ENCODE measurements at places on chromosomes 5 and 9.

DNA sequence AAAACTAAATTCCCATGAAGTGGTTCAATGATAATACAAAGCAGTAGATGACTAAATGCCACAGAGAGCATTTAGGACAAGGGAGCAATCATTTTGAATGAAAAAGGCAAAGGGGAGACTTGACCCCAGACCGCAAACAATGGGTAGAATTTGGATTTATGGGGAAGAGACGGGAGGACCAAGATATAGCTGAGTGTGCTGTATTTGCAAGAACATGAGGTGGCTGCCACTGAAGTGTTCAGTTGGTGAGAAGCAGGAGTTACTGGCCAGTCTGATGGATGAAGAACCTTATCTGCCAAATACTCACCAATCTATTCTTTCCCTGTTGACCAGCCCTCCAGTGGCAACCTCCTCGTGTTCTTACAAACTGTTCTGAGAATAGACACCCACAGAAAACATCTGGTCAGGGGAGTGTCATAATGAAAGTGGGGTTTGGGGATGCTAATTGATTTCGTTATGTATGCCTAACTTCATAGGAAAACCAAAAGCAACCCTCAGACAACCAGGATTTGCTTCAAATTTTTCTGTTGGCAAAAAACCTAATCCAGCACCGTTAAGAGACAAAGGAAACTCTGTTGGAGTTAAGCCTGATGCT lies 19.8 kb downstream of the TDRD7 start:
- DNase-seq: no peak

DNA sequence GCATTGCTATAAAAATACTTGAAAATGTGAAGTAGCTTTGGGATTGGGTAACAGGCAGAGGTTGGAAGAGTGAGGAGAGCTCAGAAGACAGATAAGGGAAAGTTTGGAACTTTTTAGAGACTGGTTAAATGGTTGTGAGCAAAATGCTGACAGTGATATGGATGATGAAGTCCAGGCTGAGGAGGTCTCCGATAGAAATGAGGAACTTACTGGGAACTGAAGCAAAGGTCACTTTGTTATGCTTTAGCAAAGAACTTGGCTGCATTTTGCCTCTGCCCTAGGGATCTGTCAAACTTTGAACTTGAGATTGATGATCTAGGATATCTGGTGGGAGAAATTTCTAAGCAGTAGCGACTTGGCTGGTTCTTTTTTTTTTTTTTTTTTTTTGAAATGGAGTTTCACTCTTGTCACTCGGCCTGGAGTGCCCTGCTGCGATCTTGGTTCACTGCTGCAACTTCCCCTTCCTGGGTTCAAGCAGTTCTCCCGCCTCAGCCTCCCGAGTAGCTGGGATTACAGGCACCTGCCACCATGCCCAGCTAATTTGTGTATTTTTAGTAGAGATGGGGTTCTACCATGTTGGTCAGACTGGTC lies 998.9 kb downstream of the TLE1 start:
- no peak for DNase-seq

DNA sequence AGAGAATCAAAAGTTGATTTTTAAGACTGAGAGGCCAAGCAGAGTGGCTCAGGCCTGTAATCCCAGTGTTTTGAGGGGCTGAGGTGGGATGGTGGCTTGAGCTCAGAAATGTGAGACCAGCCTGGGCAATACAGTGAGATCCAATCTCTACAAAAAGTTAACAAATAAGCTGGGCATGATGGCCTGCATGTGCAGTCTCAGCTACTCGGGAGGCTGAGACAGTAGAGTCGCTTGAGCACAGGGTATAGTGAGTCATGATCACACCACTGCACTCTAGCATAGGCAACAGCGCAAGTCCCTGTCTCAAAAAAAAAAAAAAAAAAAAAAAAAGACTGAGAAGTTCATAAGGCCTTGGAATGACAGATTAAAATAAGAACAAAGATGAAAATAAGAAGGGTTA lies 177.2 kb downstream of the TMEM232 start:
- no peak for DNase-seq

- no peak for DNase-seq
These were observed 56.9 kb upstream of the SHB start for GRCh38 chr9:38125889-38126288.

- no peak for DNase-seq
These were observed 92.7 kb downstream of the AOPEP start for GRCh38 chr9:94819161-94819687.

- DNase-seq: no peak
These were observed 119.8 kb upstream of the TBC1D2 start for GRCh38 chr9:98375138-98375726.

GRCh38 chr5:91963166-91963565 lies 580.0 kb upstream of the ARRDC3 start:
- DNase-seq: no peak

GRCh38 chr9:134525070-134525815 lies 116.4 kb upstream of the COL5A1 start:
- DNase-seq: no peak

DNA sequence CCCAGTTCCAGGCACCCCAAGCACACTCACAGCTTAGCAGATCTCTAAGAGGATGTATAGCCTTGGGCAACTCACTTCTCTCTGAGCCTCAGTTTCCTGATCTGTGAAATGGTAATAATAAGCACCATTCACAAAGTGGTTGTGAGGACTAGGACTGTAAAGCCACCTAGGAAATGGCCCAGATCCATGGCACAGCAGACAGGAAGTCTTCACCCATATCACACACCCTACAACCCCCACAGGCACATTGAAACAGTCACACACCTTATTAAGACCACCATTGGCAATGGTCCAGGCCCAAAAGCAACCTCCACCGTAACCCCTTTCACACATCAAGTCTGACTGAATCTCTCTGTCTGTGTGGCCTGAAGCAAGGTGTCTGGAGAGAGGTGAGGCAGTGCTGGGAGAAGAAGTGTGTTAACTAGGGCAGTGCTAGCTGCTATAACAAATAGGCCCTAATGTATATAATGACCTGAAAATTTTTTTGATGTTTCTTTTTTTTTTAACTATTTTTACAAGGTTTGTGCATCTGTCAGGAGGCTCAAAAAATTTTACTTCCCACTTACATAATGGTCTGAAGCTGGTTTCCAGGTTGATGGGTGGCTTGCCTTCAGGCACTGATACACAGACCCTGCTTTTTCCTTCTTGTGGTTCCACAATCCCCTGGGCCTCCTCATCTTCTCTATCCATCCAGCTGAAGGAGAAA lies 2.4 kb upstream of the RGS14 start:
- no peak for DNase-seq

DNA sequence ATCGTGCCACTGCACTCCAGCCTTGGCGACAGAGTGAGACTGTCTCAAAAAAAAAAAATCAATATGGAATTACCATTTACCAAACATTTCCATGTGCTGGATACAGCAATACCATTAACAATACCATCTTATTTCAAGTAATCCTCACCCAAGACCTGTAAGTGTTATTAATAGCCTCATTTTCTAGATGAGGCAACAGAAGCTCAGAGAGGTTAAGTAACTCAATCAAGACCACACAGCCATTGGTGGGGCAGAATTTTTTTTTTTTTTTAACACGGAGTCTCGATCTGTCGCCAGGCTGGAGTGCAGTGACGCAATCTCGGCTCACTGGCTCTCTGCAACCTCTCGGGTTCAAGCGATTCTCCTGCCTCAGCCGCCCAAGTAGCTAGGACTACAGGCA lies 3.6 kb upstream of the FIBCD1 start:
- no peak for DNase-seq

DNA sequence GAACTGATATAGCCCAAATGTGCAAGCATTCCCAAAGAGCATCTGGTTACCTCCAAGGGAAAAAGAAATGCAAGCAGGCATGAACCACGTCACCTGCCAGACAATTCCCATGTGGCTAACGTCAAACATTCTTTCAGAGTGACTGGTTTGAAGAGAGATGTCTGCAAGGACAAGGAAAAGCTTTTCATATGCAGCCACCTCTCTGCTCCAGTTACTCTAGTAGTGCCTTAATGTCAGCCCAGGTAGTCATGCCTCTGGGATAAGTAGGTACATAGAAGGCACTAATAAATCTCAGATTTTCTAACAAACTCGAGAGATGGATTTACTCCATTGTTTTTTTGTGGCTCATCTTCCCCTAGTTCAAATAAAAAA lies 96.8 kb upstream of the IFNK start:
- no peak for DNase-seq

DNA sequence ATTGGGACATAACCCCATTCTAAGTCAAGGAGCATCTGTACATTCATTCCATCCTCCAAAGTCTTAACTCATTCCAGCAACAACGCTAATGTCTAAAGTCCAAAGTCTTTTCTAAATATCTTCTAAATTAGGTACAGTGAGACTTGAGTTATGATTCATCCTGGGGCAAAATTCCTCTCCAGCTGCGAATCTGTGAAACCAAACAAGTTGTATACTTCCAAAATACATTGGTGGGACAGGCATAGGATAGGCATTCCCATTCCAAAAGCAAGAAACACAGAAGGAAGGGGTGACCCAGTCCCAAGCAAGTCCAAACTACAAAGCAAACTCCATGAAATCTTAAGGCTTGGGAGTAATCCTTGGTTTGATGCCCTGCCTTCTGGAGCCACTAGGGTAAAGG lies 97.6 kb upstream of the FANCC start:
- DNase-seq: no peak

DNA sequence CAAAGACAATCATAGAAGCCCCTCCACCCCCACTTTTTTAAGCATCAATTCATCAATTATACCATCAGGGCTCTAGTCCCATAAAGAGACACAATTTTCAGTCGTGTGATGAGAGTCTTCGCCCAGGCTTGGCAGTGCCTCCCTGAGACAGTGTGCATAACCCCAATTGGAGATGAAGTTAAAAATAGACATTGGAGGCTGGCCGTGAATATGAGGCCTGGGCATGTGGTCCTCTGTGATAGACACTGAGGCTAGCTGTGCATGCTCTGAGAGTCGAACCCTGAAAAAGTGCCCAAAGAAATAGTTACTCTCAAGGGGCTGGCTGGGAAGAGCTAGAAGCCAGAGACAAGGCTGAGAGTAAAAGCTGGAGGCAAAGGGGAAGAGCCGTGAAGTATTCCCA lies 248.6 kb upstream of the NR4A3 start:
- no peak for DNase-seq

DNA sequence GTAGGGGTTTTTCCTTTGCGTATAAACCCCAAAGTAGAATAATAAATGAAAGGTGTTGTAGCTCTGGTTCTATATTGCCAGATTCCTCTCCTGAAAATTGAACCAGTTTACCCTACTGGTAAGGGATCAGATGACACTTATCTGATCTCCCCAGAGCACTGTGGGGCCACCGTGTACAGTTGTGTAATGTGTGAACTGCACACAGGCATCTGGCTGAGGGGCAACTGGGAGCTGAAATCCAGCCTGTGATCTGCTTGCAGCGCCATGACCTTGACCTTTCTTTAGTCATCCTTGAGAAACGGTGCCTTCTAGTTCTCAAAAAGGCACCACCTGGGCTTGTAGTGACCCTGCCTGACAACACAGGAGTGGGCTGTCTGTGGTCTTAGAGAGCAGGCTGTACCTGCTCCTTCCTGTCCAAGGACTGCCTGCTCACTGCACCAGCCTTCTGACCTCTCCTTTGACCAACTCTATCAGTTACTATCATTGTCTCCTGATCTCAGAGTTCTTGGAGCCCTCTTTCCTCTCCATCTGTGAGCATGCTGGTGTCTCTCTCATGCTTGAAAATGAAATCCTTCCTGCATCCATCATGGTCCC lies 40.2 kb downstream of the PDE6A start:
- DNase-seq: no peak

DNA sequence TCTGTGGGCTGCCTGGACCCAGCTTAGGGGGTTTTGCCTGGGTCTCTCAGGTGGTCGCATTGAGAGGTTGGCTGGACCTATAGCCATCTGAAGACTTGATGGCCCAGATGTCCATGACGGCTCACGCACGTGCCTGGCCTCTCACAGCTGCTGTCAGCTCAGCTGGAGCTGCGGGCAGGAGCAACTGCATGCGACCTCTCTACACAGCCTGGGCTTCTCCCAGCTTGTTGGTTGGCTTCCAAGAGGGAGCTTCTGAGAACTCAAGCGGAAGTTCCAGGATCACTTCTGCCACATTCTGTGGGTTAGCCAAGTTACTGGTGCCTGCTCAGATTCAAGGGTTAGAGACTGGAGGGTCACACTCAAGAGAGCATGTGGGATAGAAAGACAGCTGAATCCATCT lies 99.2 kb downstream of the DAPK1 start:
- DNase-seq: no peak

- DNase-seq: no peak
These were observed 239.9 kb downstream of the FAM114A2 start for GRCh38 chr5:153798830-153799229.

GRCh38 chr9:71706176-71706575 lies 62.1 kb downstream of the CEMIP2 start:
- no peak for DNase-seq

DNA sequence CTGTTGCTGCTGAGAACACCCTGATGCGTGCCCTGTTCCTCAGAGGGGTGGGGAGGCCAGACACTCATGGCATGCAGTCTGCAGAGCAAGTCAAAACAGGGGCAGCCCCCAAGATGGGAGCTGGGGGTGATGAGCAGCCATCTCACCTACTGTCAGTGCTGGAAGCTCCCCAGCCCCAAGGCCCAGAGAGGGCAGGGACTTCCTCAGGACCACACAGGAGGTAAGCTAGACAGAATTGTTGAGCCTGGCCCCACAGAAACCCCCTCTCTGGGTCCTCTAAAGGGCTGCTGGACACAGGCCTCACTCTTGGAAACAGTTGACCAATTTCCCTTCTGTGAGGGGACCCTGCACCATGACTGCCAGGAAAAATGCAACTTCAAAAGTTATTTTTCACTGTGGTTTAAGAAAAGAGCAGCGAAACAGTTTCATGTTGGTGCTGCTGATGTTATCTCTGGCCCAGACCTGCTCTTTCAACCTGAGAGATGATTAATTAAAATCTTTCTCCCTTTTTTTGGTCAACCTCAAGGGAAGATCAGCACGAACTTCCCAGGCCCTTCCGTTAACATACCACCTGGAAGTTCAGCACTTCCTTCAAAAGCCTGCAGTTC lies 9.6 kb downstream of the CSF2 start:
- DNase-seq: no peak

- DNase-seq: no peak
These were observed 82.8 kb downstream of the SLC1A3 start for GRCh38 chr5:36689225-36689624.

GRCh38 chr5:134345996-134346395 lies 21.0 kb downstream of the CDKL3 start:
- DNase-seq: no peak

- DNase-seq: no peak
These were observed 67.4 kb upstream of the TBC1D9B start for GRCh38 chr5:179974946-179975712.

DNA sequence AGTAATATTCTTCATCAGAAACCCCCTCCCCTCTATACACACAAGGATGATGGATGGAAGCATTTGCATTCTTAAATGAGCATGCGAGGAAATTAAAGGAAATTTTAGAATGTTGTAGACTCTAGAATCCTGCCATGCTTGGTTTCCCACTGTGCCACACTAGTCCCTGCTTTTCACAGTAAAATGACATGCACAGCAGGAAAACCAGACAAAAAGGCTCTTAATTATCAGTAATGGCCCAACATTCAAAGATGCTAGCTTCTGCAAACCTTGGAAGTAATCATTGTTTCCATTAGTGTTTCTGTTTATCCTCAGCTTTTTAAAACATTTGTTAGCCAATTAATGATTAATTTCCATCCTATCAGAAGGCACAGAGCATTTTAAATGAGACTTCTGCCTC lies 255.8 kb downstream of the SLCO4C1 start:
- no peak for DNase-seq

GRCh38 chr9:26358836-26359235 lies 533.8 kb downstream of the CAAP1 start:
- no peak for DNase-seq

- DNase-seq: no peak
These were observed 17.2 kb upstream of the FCN2 start for GRCh38 chr9:134863306-134863902.
